HEK293T (cell line): ENCODE measurements at places on chromosomes 2 and 18.

- peak; percentile 7 for DNase-seq
Observed at GRCh38 chr2:211035548-211036185, 479.3 kb downstream of the CPS1 start.

- no peak for DNase-seq
Observed at GRCh38 chr2:10446631-10447030, 1.5 kb downstream of the ODC1 start.

- no peak for DNase-seq
Observed at GRCh38 chr2:62795341-62795740, 89.8 kb downstream of the EHBP1 start.

DNA sequence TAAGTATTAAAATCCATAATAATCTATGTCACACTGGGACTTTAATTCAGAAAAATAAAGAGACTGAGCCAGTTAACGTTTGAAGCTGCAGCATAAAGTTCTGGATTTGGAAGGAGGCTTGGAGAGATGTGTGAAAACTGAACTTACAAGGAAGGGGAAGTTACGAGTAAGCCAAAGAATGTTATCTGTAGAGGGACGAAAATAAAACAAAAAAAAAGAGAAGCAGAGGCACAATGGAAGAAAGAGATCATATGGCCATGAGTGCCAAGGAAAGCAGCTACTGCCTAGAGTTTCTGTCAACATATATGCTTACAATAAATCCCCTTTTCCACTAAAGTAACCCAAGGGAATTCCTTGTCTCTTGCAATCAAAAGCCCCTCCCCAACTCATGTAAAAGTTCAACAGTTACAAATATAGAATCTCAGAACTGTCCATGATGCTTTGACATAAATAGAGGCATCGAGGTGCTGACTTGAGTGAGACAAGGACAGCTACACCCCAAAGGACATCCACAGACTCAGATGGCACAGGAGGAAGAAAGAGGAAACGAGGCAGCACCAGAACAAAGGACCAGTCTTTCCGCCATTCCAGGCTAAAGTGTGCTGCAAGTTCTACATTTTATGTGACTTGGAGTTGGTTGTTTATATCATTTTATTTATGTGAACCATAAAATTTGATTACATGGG lies 16.1 kb upstream of the ARL5A start:
- DNase-seq, result no peak

- no peak for DNase-seq
Observed at GRCh38 chr2:67851956-67852824, 210.6 kb downstream of the C1D start.

- no peak for DNase-seq
Observed at GRCh38 chr18:35441857-35442595, 55.7 kb downstream of the INO80C start.

DNA sequence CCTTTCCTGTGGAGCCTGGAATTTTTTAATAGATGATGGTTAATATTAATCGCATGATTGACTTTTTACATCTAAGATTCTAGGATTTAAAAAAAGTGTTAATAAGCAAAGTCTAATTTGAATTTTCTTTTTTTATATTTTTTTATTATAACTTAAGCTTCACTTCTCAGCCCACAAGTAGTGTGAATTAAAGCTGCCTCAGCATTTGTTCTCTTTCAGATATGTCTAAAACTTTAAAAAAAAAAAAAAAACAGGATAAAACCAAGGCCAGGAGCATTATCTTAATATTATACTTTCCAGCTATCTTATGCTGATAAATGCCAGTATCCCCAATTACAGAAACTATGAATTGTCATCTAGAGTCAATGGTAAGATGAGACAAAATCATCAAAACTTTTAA lies 109.7 kb downstream of the CD226 start:
- no peak for DNase-seq

GRCh38 chr2:235011929-235012631 lies 60.3 kb downstream of the SH3BP4 start:
- no peak for DNase-seq

DNA sequence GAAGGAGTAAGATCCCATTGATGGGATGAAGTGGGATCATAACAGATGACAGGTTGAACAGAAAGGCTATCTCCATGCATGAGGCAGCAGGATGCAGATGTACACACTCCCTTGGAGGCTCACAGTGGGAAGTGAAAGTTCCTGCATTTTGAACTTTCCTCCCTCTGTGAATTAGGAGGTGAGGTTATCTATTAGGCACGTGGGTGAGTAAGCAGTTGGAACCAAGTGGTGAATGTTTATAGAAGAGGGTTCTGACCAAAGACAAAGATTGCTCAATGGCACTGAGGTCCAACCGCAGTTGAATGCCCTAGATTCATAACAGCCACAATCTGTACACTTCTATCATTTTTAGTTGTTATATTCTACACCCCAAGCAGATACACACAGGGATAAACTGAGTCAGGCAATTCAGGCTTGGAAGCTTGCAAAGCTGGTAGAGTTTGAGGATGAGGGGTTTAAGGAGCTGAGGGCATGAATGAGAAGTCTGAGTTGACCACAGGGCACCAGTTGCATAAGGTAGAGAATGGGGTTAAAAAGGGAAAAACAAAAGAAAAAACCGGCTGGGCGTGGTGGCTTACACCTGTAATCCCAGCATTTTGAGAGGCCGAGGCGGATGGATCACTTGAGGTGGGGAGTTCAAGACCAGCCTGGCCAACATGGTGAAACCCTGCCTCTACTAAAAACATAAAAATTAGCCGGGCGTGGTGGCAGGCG lies 7.1 kb upstream of the KCMF1 start:
- DNase-seq, result no peak

DNA sequence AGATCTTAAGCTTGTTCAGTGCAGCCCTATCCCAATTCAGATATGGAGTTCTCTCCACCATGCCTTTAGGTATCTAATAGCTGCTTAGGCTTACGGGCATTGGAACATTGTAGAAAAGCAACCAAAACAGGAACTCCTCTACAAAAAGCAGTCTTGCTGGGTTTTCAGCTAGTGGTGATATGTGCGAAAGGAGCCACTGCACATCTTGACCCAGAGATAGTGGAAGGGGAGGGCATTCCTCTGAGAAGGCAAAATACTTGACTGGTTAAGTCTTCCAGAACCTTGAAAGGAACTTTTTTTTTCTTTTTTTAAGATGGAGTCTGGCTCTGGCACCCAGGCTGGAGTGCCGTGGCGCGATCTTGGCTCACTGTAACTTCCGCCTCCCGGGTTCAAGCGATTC lies 2.6 kb upstream of the TNFAIP6 start:
- no peak for DNase-seq

DNA sequence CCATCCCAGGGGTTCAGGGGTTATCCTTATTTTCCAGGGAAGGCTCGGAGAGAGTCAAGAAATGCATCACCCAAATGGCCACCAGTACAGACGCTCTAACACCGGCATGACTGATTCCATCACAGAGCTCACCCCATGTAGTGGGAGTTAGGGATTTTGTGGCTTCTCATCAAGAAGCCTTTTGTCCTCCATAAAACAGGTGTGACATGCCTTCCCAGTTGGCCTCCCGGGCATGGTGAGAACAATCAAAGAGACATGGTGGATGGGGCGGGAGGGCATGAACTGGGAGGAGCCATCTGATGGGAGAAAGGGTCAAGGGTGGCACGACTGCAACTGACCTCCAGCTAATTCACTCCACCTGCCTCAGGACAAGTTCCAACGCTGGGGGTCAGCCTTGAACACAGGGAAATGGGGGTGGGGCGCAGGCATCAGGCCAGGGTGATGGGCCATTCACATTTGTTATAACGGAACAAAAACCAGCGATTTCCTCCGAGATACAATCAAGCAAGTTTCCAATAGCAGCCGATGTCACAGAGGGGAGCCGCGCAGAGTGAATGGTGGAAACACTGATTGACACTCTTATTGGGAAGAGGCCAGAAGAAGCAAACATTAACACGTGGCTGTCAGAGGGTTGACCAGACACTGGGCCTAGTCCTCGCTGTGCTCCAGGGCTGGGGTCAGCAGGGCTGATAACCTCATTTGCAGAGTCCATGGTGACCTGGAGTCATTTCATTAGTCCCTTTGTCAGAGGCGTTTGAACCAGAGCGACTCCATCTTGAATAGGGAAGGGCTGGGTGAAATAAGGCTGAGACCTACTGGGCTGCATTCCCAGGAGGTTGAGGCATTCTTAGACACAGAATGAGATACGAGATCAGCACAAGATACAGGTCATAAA lies 80.5 kb upstream of the HPCAL1 start:
- DNase-seq, result no peak

GRCh38 chr18:44823286-44823685 lies 142.6 kb downstream of the SETBP1 start:
- DNase-seq, result no peak

GRCh38 chr2:85713836-85714235 lies 19.7 kb downstream of the GNLY start:
- no peak for DNase-seq
